Left cardiac atrium (tissue), 4 donors: ENCODE measurements at places on chromosomes 3 and 15. TPM values are rescaled to one million over a fixed set of nuclear protein-coding genes. Genes with fewer than 3 reads are reported as not detected.

GRCh38 chr3:134365766-134366065, 8.5 kb downstream of the AMOTL2 start:
- DNase-seq: no peak

GRCh38 chr15:67103432-67103831, 38.0 kb downstream of the SMAD3 start:
- DNase-seq: no peak

DNA sequence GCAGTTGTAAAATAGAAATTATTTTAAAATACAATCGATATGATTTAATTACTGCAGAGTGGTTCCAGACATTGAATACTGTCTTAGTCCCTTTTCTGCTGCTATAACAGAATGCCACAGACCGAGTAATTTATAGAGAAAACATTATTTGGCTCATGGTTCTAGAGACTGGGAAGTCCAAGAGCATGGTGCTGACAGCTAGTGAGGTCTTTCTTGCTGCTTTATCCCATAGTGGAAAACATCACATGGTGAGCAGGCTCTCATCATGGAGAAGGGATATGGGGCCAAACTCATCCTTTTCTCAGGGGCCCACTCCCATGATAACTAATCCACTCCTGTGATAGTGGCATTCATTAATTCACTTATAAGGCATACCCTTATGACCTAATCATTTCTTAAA, 120.0 kb upstream of the TBL1XR1 start:
- no peak for DNase-seq

- no peak for DNase-seq
Observed at GRCh38 chr3:108475220-108475782, 35.1 kb downstream of the MYH15 start.

DNA sequence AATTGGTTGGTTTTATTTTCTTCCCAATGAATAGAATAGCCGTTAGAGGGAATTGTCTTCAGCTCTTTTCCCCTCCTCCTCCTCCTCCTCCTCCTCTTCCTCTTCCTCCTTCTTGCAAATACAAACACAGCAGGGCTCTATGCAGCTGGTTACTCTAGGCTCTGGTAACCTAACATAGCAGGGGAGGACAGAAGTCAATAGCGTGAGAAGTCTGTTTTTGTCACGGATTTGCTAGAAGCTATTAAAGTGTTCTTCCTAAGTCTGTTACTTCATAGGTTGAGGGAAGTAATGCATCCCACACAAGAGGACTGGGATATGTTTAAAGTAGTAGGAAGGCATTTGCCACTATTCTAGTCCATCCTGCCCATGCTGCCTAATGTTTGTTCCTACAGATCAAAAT, 374.7 kb upstream of the TPRG1 start:
- DNase-seq: no peak

- DNase-seq: no peak
Observed at GRCh38 chr3:123154020-123154985, 47.4 kb upstream of the SEC22A start.

- DNase-seq: no peak
Observed at GRCh38 chr3:132325634-132326033, 8.4 kb downstream of the ACP3 start.

The P2RY12 gene
- total RNA-seq: 2.7 TPM

DNA sequence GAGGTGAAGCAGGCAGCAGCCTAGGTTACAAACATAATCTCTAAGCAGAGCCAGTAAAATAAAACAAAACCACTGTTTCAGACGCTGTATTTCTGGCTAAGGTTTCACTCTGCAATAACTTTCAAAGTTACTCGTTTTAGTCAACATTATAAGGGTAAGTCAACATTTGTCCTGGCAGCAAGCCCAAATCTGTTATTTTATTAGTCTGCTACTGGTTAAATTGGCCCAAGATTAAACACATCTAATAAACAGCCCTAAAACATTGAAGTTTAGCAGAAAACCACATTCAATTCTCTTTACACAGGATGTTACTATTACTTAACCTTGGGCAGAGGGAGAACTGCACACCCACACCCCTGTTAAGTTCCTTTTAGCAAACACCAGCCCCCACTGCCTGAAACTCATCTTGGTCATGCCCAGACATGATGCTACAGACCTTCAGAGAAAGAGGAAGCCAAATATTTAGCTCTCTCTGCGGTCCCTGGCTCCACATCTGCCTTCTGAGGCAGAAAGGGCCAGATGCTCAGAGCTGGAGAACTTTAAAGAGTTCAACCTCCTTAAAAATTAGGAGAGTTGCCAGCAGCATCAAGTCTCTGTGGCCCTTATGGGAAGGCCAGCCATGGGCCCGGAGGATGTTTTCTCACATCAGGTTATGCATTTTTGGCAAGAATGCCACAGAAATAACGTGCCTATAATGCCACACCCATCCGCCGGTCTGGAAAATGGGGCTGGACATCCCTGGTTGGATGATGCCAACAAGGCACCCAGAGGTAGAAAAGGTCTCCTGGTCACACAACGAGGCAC, 17.9 kb downstream of the ARHGEF3 start:
- DNase-seq: peak; percentile 56
